HCEC 1CT (cell line): ENCODE measurements at places on chromosomes 6 and 20.

DNA sequence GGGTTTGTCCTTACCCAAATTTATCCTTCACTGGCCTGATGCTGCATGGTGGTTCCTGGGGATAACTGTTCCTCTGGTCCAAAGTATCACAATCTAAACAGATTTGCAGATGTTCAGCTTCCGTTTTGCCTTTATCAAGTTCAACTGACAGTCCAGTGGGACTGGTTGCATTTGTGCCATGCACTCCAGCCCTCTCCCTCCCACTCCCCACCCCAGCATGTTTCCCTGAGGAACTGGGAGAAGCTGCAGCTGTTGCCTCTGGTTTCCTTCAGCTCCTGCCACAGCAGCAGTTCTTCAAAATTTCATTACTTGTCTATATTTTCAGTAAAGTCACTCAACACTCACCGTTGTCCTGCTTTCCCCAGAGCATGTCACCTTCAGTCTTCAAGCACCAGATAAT, 39.5 kb upstream of the KIF16B start:
- no peak for DNase-seq

DNA sequence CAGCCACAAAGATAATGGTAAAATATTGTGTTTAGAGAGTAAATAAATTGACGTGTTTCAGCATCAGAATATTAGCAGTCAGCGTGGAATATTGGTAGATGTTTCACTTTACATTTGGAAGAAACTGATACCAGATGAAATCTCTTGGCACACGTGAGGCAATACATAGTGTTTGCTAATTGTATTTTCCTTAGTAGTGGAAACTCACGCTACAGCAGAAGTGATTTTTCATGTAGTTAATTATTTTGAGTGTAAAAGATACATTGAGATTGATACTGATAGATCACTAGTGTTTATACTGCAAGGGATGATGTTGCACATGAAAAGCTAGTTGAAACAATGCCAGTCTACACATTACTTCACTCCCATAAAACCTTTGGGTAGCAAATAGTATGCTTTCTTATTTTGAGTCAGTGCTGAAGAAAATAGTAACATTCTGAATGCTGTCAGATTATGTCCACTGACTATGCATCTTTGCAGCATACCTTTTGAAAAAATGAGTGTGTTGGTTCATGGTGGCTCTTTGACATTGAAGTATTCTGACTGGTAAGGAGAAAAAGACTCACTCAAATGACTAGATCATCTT, 59.3 kb downstream of the CD2AP start:
- DNase-seq, result no peak

DNA sequence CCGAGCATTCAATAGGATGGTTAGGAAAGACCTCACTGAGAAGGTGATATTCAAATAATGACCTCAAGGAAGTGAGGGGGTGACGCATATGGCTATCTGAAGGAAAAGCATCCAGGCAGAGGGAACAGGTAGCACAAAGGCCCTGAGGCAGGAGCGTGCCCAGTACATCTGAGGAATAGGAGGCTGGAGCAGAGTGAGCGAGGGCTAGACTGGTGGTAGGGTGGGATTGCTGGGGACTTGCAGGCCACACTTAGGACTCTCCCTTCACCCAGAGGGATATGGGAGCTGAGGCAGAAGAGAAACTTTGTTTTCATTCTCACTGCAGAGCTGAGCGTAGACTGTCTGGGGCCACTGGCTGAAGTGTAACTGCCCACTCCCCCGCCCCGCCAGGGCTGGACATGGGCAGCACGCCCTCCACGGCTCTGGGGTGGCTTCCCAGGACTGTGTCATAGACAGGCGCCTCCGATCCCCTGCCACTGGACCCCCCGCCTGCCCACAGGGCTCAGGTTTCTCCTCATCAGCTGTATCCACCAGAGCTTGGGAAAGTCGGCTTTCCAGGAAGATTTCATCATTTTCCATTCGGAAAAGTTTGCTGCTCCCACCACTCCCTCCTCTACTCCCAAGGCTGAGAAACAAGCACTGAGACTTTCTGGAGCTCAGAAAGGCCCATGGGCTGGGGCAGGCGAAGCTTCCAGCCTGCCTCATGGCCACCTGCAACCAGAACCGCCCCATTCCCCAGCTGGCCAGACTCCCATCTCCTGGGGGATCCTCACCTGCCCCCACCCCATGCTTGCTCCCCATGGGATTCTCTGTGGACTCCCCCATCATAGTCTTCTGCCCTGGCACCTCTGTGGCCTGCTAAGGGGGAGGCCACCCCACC, 142.6 kb downstream of the MRPL14 start:
- DNase-seq, result no peak

DNA sequence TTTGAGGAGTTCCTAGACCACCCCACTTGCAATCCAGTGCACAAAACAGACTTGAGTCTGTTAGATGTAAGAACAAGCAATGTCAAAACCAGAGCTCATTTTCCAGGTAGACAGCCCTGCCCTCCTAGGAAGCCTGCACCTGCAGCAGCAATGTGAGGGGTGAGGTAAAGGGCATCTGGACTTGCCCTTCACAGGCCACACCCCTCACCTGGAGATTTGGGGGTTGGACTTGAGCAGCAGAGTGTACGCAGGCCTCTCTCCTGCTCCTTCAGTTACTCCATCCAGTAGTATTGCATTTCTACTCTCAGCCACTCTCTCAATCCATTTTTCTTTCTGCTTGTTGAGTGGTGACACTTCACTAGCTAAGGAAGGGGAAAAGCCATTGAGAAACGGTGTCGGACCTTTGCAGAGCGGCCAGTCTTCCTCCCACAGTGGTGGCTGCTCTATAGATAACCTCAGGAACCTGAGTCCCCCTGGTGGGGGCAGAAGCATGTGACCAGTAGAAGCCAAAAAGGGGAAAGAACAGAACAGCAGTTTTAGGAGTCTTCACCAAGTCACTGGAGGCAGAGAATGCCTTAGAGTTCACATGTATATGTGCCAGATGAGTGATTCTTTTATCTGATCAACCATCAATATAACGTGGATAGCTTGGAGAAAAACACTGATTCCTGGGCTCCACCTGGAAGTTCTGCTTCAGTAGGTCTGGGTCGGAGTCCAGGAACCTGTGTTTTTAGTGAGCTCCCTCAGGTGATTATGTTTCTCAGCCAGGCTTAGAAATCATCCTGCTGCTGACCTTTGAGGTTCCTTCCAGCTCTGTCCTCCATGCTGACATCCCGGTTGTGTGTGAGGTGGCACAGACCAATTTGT, 28.0 kb downstream of the ARFGEF2 start:
- DNase-seq, result no peak

DNA sequence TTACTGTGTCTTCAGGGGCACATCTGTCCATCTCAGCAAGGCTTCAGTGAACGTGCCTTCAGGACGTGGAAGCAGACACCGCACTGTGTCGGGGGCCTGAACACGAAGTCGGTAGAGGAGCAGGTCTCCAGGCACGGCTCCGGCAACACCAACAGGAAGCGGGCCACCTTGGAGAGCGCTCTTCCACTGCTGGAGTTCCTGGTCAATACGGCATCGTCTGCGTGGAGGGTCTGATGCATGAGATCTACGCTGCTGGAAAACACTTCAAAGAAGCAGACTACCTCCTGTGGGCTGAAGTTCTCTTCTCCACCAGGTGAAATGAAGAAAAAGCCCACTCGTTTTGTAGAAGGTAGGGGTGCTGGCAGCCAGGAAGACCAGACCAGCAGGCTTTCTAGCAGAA, 69.3 kb upstream of the SLCO4A1 start:
- DNase-seq, result no peak

DNA sequence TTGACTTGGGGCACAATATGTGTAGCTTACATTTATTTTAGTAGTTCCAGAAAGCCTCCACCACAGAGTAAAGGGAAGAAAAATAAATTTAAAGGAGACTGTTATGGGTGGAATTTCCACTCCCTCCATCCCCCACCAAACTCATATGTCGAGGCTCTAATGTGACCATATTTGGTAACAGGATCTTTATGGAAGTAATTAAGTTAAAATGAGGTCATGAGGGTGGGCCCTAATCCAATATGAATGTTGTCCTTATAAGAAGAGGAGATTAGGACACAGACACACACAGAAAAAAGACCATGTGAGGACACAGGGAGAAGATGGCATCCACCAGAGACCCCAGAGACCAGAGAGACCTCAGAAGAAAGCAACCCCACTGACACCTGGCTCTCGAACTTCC, 189.7 kb downstream of the EDN1 start:
- peak; percentile 50 for DNase-seq

DNA sequence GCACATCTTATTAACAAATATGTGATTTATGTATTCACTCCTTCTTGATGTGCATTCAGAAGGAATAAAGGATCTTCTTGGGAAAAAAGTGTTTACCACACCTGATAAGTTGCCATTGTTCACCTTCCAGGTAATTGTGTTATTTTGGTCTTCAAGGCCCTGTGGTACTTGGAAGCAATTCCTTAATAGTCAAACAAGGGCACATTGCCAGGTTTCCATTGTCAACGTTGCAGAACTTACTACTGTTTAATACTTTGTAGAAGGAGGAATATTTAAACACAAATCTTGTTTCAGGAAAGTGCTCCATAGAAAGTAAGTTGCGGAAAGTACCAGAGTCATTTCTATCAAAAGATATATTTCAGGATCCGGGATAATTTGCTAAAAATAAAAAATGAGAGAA, 129.5 kb upstream of the SGK1 start:
- DNase-seq, result peak; percentile 27

GRCh38 chr6:21185861-21186478, 407.6 kb upstream of the SOX4 start:
- DNase-seq, result no peak

- no peak for DNase-seq
These were observed 93.4 kb upstream of the MLIP start for GRCh38 chr6:54017877-54018276.

- no peak for DNase-seq
These were observed 2.9 kb downstream of the TFAP2C start for GRCh38 chr20:56631990-56632327.

GRCh38 chr6:156538875-156539660, 238.1 kb upstream of the ARID1B start:
- no peak for DNase-seq

DNA sequence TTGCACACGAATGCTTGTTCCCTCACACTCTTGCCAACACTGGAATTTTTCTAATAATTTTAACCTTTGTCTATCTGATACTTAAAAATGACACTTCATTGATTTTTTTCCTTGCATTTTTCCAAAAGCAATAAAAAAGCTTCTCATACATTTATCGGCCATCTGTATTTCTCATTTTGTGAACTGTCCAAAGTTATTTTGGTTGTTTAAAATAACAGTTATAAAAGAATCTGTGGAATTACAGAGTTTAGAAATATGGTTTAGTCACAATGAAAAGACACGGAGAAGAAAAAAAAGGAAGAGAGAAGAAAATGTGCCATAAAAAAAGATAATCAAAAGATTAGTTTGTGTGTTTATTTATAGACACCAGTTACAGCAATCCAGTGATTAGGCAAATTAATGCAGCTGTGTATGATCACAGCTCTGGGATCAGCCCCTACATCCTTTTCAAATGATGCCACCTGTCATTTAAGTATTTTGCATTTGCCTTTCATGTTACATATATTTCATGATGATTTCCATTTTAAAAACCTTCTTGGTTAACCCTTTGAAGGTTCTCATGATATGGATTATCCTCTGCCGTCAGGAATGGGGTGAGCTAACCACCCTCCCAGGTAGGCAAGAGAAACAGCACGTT, 171.7 kb downstream of the BACH2 start:
- DNase-seq, result no peak

DNA sequence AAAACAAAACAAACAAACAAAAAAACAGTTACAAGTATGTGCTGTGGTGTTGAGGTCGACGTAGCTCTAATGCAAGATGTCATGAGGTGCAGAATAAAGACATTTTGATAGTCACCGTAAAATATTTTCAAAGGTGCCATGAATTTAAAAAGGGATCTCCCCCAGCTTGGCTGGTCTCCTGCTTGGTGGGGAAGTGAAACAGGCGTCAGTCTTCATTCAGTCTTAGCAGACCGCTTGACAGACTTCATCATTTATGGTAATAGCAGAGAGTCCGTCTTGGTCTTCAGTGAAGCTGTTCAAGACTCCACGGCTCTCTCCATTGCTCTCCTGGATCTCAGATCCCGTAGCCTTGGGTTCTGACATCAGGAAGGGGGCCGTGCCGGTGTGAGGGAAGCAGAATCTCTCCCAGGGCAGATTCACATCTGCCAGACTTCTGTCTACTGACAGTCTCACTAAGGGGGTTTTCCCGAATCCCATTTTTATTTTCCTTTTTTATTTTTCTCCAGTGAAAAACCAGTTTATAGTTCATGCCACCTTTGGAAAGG, 1.6 kb downstream of the SLC24A3 start:
- no peak for DNase-seq

DNA sequence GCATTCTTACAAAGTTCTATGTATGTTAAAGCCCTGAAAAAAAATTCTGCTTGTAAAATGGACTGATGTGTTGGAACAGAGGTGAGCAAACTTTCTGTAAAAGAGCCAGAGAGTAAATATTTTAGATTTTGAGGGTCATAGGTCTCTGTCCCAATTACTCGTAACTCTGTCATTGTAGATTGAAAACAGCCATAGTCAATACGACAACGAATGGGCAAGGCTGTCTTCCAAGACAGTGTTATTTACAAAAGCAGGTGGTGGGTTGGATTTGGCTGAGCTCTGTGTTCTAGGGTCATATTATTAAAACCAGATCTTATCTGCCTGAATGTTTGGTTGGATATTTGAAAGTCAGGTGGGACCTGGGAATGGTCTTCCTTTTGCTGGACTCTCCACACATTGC, 135.2 kb downstream of the EYA2 start:
- DNase-seq, result no peak

DNA sequence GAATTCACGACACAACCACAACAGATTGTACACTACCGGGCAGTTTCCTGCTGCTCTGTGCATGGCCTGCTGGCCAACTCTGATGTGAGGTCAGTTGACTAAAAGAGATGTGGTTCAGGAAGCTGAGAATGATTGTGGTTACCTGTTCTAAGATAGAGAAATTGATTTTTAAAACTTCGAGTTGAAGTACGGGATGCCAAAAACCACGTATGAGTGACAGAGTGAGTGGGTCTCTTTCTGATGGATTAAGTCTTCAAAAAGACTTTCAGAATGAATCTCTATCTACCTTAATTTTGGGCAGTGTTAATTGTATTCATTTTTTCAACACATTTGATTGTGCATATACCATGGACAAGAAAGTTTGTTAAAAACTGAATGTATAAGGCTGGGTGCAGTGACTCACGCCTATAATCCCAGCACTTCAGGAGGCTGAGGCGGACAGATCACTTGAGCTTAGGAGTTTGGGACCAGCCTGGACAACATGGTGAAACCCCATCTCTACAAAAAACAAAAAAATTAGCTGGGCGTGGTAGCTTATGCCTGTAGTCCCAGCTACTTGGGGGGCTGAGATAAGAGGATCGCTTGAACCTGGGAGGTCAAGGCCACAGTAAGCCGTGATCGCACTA, 121.2 kb downstream of the SGK1 start:
- DNase-seq, result no peak

DNA sequence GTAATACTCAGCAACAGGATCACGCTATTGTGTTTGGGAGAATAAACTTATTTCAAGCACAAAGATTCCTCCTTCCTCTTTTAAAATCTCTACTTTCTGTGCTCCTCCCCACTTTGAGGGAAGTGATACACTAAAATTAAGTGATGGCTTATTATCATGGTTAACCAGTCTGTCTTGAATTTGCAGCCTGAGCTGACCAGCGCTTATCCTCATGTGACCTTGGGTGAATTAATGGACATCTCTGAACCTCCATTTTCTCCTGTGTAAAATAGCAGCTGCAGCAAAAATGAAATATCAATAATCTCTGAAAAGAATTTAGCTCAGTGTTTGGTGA, 222.6 kb downstream of the BCAS1 start:
- DNase-seq, result no peak

GRCh38 chr6:89977808-89978748, 83.8 kb downstream of the GJA10 start:
- DNase-seq, result no peak

- DNase-seq, result no peak
These were observed at the start of gene COL19A1 for GRCh38 chr6:69866351-69866769. Gene COL19A1, plus strand, starts transcription at chr6:69866556. Its CDS starts 13,012 bp downstream, at chr6:69879568.
